ENCODE measurements at places on chromosomes 11 and 22.

DNA sequence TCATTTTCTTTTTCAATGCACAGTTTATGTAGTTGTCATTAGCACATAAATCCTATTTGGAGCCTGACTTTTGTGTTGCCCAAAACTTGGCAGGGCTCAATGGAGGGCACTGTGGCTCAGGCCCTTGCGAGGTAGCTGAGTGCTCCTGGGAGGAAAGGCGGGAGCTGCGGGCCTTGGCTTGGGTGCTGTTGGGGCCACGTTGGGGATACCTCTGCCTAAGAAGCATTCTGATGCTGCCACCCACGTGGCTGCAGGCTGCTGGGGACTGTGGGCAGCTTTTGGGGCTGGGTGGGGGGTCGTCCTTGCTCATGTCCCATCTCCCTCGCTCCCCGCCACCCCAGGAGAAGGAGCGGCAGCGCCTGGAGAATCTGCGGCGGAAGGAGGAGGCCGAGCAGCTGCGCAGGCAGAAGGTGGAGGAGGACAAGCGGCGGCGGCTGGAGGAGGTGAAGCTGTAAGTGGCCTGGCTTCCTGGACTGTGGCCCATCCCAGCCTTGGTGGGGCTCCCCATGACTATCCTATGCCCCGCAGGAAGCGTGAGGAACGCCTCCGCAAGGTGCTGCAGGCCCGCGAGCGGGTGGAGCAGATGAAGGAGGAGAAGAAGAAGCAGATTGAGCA is 20.9 kb downstream of the INCENP start:
- DNase-seq: no peak

DNA sequence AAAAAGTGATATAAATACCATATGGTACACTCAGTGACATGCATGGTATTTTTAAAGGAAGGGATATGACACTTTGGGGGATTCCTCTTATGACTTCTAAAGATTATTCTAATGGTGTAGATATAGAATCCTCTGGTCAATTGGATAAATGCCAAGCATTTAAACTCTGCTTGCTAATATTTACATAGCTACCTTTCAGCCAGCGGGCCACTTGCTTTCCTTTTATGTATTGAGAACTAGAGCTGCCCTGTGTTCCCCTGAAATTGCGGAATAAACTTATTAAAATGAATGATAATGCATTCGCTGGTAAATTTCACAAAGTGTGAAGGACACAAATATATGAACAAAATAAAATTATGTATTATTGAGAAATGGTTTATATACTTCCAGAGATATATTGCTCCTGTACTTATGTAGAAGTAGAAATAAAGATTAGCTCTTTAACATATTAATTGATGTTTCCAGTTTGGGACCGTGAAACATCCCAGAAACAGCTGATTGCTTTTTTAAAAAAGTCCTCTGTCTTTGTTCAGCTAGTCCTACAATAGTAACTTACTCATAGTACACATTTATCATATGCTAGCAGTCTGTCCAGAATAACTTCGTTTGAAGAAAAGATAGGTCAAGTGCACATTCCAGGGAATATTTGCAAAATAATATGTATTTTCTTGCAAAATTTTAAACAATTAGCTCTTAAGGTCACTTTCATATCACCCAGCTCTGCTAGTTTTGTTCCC is 40.1 kb upstream of the CARD18 start:
- no peak for DNase-seq

DNA sequence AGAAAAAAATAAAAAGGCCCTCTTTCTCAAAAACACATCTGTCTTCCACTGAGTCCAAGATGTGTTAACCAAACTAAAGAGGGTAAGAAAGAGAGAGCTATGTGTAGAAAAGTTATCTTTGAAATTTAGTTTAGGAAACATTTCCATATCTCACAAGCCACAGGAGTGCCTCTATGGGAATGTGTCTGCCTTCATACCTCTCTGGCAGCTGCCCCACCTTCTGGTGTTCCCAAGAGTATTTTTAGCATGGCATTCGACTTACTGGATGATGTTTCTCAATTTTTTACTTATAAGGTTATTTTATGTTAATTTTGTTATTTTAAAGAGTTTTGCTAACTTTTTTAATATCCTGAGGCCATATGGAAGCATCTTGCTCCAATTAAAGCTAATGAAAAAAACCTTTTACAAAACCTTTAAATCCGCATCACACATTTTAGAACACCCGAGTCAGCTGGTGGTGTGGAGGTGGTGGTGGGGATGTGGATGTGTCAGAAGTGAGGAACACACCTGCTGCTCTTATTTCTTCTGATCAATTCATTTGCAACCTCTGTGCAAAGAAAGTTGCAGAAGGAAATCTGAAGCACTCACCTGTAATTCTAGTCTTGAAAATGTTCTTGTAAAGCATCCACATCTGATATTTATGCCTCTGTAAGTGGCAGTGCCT is 112.2 kb downstream of the NCAM1 start:
- DNase-seq: no peak

GRCh38 chr11:111539426-111540113 is 950 bp upstream of the LAYN start:
- DNase-seq: peak; percentile 38

GRCh38 chr11:32400196-32400595 is 35.1 kb downstream of the WT1 start:
- no peak for DNase-seq

DNA sequence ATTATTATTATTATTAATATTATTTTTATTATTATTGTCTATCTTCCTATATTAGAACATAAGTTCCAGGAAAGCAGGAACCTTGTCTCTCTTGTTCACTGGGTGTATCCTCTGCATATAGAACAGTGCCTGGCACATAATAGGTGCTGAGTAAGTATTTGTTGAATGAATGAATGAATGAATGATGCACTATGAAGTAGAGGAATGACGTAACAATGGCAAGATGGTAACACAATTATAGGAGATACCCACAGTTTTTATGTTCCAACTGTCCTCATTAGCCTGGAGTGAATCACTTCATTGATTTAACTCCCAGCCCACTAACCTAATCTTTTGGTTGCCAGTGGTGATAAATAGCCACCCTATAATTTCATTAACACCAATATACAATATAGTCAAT is 2.1 kb downstream of the KDM4D start:
- no peak for DNase-seq

- no peak for DNase-seq
These were observed 57.9 kb upstream of the SYT13 start for GRCh38 chr11:45344028-45344427.

- DNase-seq: no peak
These were observed 30.0 kb upstream of the SEZ6L start for GRCh38 chr22:26139310-26139709.

DNA sequence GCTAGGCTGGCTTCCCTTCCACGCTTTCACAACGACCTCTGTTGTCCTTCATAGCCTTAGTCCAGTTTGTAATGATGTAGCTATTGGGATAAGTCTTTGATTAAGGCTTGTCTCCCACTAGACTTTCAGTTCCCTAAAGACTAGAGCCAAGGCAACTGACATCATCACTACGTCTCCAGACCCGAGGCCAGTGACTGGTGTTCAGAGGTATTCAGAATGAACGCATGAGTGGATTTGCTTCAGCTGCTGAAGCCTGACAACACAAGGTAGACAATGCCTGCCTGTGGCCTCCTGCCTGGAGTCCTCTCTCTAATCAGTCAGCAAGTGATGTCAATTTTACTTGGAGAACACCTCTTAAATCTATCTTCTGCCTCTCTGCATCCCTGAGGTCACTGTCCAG is 13.6 kb downstream of the EFCAB6 start:
- no peak for DNase-seq

DNA sequence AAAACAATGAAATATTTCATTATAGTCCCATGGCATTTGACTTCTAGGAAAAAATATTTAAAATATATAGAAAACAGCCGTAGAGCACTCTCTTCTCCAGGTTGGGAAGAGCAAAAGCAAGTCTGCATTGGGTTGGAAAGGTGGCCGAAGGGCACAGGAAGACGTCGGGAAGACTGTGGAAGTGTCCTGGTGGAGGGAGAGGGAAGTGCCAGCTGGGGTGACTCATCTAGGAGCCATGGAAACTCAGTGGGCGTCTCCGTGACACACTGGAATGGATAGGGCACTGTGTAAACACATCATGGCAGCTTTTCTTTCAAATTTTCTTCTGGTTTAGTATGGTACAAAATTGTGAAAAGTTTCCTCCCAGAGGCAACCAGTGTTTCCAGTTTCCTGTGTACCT is 12.7 kb downstream of the GTPBP1 start:
- no peak for DNase-seq
